ENCODE measurements at places on chromosomes 7 and 10.
A peak's percentile ranks its signal among the peaks of the same experiment; 100 is the strongest.

DNA sequence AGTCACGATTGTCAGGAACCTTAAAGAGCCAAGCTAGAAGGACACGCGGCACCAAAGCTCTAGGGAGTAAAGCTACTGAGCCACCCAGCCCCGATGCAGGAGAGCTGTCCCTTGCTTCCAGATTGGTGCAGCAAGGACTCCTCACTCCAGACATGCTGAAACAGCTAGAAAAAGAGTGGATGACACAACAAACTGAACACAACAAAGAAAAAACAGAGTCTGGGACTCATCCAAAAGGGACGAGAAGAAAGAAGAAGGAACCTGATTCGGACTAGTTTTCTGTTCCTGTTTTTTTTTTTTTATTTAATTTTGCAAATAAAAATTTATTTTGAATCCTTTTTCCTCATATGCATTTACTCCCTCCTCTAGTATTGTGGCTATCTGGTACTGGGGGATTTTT, 11.4 kb upstream of the HKDC1 start:
- no peak for DNase-seq

DNA sequence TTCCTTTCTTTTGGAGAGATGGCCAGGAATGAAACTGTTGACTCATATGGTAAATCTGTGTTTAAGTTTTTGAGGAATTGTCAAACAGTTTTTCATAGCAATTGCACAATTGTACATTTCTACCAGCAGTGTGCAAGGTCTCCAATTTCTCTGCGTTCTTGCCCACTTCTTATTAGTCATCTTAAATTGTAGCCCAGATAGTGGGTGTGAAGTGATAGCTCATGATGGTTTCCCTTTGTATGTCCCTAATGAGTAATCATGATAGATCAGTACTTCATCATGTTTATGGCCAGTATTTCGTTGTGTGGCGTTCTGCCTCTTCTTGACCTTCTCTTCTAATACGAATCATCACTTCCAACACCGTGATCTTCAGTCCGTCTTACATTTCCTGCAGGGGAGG, 136.3 kb downstream of the DOCK1 start:
- DNase-seq, result no peak

- DNase-seq, result no peak
Observed at GRCh38 chr7:42991024-42991423, 58.8 kb downstream of the MRPL32 start.

GRCh38 chr7:37096341-37096740, 352.3 kb downstream of the ELMO1 start:
- DNase-seq, result no peak

GRCh38 chr10:2210088-2210487, 472.8 kb upstream of the ADARB2 start:
- DNase-seq, result no peak

DNA sequence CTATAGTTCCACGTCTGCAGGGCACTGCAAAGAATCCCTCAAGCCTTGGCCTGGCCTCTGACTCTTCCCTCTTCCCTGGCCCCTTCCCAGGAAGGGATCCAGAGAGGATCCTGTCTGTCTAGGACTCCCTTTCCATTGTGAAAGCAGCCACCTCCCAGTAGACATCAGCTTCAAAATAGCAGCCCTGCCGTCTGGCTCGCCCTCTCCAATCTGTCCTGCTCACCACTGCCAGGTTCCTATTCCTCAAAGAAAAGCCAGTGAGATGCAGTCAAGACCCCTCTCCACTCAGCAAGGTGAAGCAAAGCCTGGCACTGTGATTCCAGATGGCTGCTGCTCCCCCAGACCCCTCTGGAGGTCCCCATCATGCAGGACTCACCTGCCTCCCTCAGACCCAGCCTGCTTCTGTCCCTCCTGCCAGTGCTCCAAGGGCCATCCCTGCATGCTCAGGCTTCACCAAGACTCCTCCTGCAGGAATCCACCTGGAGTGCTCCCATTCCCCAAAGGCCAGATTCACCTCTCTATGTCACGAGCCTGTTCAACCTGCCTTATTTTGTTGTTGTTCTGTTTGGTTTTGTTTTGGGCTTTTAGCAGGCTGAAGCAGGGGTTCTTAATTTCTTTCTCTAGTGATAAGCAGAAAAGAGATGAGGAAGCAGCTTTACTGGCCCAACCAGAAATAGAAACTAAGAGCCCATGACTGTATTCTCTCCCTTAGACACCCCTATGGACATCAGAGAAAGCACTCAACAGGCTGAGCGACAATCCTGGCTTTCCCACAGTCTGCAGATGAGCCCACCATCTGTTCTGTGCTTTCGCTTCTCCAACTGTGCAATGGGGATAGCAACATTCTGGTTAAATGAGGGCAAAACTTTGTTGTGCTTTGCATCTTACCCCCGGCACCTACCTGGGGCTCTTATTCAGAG, 305.1 kb downstream of the GRID1 start:
- DNase-seq, result no peak

- no peak for DNase-seq
Observed at GRCh38 chr10:50593523-50594376, 30.0 kb downstream of the SGMS1 start.

- DNase-seq, result peak; percentile 45
Observed at GRCh38 chr7:139488810-139489209, 5.3 kb upstream of the KLRG2 start.

GRCh38 chr10:5805711-5806110, 7.5 kb downstream of the GDI2 start:
- DNase-seq, result no peak

DNA sequence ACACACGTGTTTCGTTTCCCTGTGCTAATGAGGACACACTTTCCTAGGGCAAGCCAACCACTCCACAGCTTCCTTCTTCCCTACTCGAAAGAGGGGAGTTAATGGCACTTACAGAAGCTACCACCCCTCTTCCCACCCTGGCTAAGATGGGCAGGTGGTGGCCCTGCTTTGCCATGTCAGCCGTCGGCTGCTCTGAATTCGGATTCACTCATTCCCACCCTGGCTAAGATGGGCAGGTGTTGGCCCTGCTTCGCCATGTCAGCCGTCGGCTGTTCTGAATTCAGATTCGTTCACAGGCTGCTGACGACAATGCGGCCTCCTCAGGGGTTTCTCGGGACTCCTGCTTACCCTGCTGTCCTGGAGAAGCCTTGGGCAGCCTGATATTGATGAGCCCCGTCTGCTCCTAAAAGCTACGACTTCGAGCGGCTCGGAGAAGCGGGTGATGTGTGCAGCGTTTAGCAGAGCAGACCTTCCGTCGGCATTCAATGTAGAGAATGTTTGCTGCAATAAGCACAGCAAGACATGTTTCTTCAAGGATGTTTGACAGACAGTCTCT, 56.2 kb upstream of the PPP2R2D start:
- DNase-seq, result no peak

DNA sequence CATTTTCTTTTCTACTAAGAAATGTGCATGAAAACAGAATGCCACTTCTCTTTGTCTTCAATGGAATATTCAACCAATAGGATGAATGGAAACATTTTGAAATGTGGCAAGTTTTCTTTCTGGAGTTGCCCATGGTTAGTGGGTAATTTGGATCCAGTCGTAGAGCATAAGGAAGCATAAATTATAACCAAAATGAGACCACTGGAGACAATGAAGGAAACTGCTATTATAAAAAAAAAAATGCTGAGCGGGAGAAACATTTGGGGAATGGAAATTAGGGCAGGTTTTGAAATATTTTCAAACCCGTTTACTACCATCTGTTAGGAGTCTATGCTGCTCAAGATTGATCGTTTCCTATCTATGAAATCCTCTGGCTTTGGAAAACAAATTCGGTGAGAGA, 182.9 kb upstream of the PRKCQ start:
- DNase-seq, result no peak

GRCh38 chr7:55498142-55498541, 74.2 kb downstream of the VOPP1 start:
- DNase-seq, result no peak

DNA sequence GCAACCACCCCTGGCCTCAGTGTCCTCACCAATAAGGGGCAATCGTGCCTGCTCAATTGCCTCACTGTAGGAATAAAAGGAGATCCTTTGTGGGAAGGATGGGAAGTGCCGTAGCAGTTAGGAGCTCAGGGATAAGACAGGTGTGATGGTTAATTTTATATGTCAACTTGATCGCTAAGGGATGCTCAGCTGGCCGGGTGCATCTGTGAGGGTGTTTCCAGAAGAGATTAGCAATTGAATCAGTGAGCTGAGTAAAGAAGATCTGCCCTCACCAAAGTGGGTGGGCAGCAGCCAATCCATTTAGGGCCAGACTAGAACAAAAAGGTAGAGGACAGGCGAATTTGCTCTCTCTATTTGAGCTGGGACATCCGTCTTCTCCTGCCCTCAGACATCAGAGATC, 46.3 kb downstream of the BUB3 start:
- DNase-seq, result no peak

GRCh38 chr10:7956508-7956907, 98.0 kb upstream of the GATA3 start:
- no peak for DNase-seq

- DNase-seq, result no peak
Observed at GRCh38 chr7:31490796-31491314, 23.0 kb upstream of the ITPRID1 start.

- DNase-seq, result no peak
Observed at GRCh38 chr10:4059471-4060138, 274.6 kb upstream of the KLF6 start.

GRCh38 chr10:90148116-90148855, 446.9 kb downstream of the KIF20B start:
- peak; percentile 17 for DNase-seq

- DNase-seq, result no peak
Observed at GRCh38 chr7:132083537-132084123, 492.6 kb downstream of the PLXNA4 start.

DNA sequence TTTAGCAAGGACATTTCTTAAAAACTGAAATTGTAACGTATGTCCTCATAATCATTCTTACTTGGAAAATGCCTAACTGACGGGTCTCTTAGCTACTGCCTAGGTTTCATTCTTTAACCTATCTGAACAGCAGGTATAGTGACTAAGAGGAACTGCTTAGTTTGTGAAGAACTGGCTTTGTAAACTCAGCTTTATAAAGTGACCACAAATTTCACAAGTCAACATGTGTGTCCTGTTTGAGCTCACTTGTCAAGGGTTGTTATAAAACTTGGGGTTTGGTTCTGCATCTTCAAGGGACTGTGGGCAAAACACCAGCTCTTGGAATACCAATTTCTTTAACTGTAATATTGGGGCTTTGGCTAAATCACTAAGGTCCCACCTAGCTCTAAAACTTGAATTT, 32.2 kb downstream of the MRPS33 start:
- DNase-seq, result no peak

DNA sequence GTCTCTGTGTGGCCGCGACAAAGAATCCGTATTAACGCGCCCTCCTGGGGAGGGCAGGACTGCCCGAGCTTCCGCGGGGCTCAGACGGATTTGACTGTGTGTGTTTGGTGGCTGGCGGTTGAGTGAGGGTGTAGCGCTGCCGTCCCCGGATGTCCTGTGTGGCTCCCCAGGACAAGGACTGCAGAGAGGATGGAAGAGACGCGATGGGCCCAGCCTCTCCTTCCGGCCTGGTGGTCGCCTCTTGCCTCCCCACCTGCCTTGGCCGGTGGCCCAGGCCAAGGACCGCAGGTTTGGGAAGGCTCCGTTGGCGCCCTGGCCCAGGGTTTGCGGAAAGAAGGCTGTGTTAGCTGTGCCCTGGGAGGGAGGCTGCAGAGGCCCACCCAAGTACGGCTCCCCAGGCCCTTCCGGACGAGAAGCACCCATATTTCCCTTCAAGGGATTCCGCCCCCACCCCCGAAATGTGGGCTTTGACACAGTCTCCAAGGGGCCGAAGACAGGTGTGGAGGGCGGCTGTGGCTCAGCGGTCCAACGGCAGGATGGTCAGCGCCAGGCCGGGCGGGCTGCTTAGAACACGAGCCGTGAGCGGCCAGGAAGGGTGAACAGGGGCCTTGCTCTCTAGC, 2.3 kb downstream of the UNCX start:
- no peak for DNase-seq
